ENCODE measurements at places on chromosomes 13 and 19.

GRCh38 chr19:29685326-29685725 is 20.1 kb downstream of the PLEKHF1 start:
- DNase-seq = no peak

- no peak for DNase-seq
Measured at GRCh38 chr13:61908906-61909615, 493.4 kb upstream of the PCDH20 start.

GRCh38 chr19:44993926-44994537 is 7.2 kb upstream of the RELB start:
- DNase-seq = no peak

- no peak for DNase-seq
Measured at GRCh38 chr19:40724855-40725254, 7.9 kb downstream of the ITPKC start.

- no peak for DNase-seq
Measured at GRCh38 chr19:32581705-32582179, 752 bp downstream of the PDCD5 start.

DNA sequence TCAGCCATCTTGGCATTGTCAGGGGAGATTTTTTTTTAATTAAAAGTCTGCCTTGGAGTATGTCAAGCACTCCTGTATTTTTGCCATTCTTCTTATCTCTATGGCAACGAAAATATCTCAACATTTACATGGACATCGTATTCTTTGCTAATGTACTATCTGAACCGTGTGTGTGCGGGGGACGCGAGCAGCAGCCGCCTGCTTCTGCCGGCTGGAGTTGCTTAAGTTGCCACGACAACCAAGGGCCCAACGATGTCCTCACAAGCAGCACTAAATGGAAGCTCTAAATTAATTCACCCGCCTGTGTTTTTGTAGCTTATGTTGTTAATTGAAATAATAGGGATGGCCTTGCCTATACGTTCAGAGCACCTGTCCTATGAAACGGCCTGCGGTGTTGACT is 309.5 kb downstream of the TEX29 start:
- DNase-seq = no peak

DNA sequence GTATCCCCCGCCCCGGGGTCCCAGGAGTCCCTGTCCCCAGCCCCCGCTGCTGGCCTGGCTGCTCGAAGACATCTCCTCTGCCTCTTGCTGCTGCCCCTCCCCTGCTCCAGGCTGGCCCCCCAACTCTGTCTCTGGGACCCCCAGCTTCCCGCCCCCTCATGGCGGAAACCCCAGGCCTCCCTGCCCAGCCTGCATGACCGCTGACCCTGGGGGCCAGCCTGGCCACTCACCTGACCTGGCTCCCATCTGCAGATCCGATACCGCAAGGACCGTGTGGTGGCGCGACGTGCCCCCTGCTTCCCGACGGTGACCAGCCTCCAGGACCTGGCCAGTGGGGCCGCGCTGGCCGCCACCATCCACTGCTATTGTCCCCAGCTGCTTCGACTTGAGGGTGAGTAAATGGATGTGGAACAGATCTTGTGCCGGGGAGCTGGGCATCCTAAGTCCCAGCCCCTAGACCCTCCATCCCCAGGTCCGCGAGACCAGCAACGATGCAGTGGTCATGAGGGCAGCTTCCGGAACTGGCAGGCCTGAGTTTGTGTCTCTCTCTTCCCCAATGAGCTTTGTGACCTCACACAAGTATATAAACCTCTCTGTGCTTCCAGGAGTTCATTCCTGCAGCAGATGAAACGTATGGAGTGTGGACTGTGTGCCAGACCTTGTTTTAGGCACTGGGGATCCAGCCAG is 12.4 kb downstream of the CAMSAP3 start:
- DNase-seq = no peak

DNA sequence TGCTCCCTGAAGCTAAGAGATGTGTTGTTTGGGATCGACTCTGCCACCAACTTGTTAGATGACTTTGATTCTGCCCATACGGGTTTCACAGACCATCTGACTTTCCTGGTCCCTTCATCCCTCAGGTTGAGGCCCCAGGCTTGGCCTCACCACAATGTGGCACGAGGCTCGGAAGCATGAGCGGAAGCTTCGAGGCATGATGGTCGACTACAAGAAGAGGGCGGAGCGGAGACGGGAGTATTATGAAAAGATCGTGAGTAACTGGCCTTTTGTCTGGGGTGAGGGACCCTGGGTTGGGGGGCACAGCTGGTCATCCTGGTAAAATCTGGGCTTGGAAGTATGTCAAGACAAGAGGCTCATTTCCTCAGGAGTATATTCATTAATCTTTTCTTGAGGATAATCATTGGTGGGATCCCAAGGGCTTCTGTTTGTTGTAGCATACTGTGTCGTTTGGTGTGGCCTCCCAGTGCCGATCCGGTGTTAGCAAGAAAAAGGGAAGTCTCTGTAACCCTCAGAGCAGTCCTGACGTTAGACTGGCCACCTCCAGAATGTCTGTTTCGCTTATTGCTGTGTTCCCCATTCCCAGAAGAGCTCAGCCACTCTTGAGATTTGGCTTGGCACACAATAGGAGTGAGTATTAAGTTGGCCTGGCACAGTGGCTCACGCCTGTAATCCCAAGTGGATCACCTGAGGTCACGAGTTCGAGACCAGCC is 1.4 kb downstream of the CLASRP start:
- DNase-seq = no peak

- DNase-seq = peak; percentile 51
Measured at GRCh38 chr19:16355293-16356043, 30.8 kb downstream of the KLF2 start.

- DNase-seq = peak; percentile 71
Measured at GRCh38 chr19:1725100-1726064, 27.9 kb upstream of the ONECUT3 start.

GRCh38 chr13:108734676-108735075 is 105.3 kb downstream of the MYO16 start:
- DNase-seq = no peak

DNA sequence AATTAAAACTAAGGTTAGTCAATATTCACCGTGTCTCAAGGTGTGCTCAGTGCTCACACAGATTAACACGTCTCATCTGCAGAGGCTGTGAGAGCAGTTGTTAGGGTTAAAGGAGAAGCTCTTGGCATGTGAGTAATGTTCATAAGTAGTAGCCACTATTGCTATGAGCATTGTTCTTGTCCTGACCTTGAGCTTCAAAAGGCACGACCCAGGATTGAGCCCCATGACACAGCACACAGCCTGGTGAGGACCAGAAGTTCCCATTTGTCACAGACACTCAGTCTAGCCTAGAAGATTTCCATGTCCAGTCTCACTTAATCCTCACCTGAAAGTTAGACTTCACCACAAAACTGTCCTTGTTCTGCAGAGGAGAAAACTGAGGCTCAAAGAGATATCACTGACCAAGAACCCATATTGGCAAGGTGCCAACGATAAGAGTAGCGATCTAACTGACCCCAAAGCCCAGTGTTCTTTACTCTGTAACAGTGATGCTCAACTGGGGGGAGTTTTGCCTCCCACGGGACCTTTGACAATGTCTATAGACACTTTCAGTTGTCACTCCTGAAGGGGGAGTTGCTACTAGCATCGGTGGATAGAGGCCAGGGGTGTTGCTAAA is 26.0 kb downstream of the FPR3 start:
- no peak for DNase-seq
